Activated B cell treated with CpG ODN at 0.5 μM for 24 hours (primary cell): ENCODE measurements at places on chromosomes 16 and 17. TPM values are rescaled to one million over a fixed set of nuclear protein-coding genes. Genes with fewer than 3 reads are reported as not detected.

NUDT7 gene
- 4.0 and 4.7 TPM in 2 replicates for total RNA-seq

PTGES3L gene
- total RNA-seq, result 1.4 and 2.0 TPM in 2 replicates

EFCAB3 gene
- not detected in 2 replicates for total RNA-seq

ABCC12 gene
- total RNA-seq, result not detected in 2 replicates

HOXB5 gene
- not detected in 2 replicates for total RNA-seq

AGRP gene
- not detected in 2 replicates for total RNA-seq

FAM117A gene
- 27.7 and 30.0 TPM in 2 replicates for total RNA-seq

KRT32 gene
- total RNA-seq, result not detected in 2 replicates

IGF2BP1 gene
- 0.10 and 0.40 TPM in 2 replicates for total RNA-seq

SEPHS2 gene
- 79.1 and 80.0 TPM in 2 replicates for total RNA-seq

HES7 gene
- total RNA-seq, result 0.12 and 0.49 TPM in 2 replicates

RBFOX1 gene
- not detected in 2 replicates for total RNA-seq

MYH8 gene
- not detected in 2 replicates for total RNA-seq

HP gene
- total RNA-seq, result not detected in 2 replicates

MPDU1 gene
- total RNA-seq, result 50.7 and 58.9 TPM in 2 replicates

RAPGEFL1 gene
- 4.9 and 7.0 TPM in 2 replicates for total RNA-seq

TTC19 gene
- total RNA-seq, result 29.7 and 34.2 TPM in 2 replicates

SALL1 gene
- total RNA-seq, result not detected in 2 replicates

ABCC11 gene
- total RNA-seq, result not detected in 2 replicates

CEP295NL gene
- 0.46 and 0.55 TPM in 2 replicates for total RNA-seq

PGAP6 gene
- total RNA-seq, result 38.4 and 44.5 TPM in 2 replicates

GPRC5C gene
- 14.0 and 17.0 TPM in 2 replicates for total RNA-seq

KCNJ18 gene
- total RNA-seq, result not detected in 2 replicates

COG1 gene
- total RNA-seq, result 35.7 and 42.2 TPM in 2 replicates

PRSS33 gene
- total RNA-seq, result not detected in 2 replicates

CHD9NB gene
- not detected in 2 replicates for total RNA-seq

FOXN1 gene
- not detected in 2 replicates for total RNA-seq

CCL4L2 gene
- 16.3 and 18.7 TPM in 2 replicates for total RNA-seq

KRT24 gene
- not detected in 2 replicates for total RNA-seq

ENPP7 gene
- 1.4 and 1.5 TPM in 2 replicates for total RNA-seq

RAB26 gene
- total RNA-seq, result 0.61 TPM in 1 of 2 replicates, not detected in the other

HOXB6 gene
- not detected in 2 replicates for total RNA-seq

CD300A gene
- 0.34 and 0.71 TPM in 2 replicates for total RNA-seq

PRSS21 gene
- total RNA-seq, result 2.4 and 3.2 TPM in 2 replicates

TP53TG3F gene
- not detected in 2 replicates for total RNA-seq

EVPLL gene
- total RNA-seq, result not detected in 2 replicates

CBX2 gene
- total RNA-seq, result 0.37 and 0.67 TPM in 2 replicates

RPGRIP1L gene
- total RNA-seq, result 5.0 and 5.8 TPM in 2 replicates

CES1 gene
- not detected in 2 replicates for total RNA-seq

USH1G gene
- total RNA-seq, result not detected in 2 replicates

WNK4 gene
- total RNA-seq, result 0.10 and 0.29 TPM in 2 replicates

TMEM114 gene
- total RNA-seq, result not detected in 2 replicates

GNAO1 gene
- total RNA-seq, result 0.53 and 0.78 TPM in 2 replicates

TBC1D3B gene
- 8.3 and 12.8 TPM in 2 replicates for total RNA-seq

ZG16B gene
- total RNA-seq, result 0.33 TPM in 1 of 2 replicates, not detected in the other

KLHL11 gene
- 13.6 and 17.3 TPM in 2 replicates for total RNA-seq

RPAIN gene
- total RNA-seq, result 70.4 and 87.7 TPM in 2 replicates
